ENCODE measurements at places on chromosomes 1 and 21.

DNA sequence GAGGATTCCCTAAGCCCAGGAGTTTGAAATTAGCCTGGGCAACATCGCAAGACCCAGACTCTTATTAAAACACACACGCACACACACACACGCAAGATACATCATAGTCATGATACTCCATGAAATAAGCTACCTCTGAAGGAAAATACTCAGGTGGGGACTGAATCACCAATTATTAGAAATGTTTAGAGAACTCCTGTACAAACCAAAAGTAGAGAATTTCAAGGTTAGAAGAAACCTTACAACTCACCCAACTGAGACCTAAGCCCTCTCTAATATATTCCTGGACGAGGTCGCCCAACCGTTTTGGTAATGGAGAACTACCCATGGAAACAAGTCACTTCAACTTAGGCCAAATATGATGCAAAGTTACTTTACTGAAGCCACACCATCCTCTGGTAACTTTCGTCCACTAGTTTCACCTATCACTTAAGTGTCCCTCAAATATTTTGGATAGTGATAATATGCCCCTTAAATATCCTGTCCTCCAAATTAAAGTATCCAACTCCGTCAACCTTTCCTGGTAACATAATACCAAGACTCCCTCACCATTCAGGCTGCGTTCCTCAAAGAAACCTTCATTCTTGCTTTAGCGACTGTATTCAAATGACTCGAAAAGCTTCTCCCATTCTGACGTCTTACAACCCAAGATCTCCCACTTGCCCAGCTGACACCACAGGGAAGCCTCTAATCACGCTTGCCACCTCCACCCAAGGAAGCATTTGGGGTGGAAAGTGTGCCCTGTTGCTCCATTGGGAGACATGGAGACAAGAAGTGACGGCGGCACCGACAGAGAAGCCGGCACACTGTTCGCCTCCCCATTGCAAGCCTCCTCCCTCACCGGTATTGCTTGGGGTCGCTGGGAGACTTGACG lies 856 bp downstream of the NRDC start:
- no peak for DNase-seq

- DNase-seq: no peak
Measured at GRCh38 chr1:240772131-240772530, 160.2 kb upstream of the GREM2 start.

GRCh38 chr1:152224093-152224492 lies at the start of gene HRNR:
Gene HRNR (minus strand): TSS chr1:152224193. CDS start chr1:152223253, 940 bp downstream.
- no peak for DNase-seq

- no peak for DNase-seq
Measured at GRCh38 chr1:32421775-32422174, 27.5 kb upstream of the BSDC1 start.

DNA sequence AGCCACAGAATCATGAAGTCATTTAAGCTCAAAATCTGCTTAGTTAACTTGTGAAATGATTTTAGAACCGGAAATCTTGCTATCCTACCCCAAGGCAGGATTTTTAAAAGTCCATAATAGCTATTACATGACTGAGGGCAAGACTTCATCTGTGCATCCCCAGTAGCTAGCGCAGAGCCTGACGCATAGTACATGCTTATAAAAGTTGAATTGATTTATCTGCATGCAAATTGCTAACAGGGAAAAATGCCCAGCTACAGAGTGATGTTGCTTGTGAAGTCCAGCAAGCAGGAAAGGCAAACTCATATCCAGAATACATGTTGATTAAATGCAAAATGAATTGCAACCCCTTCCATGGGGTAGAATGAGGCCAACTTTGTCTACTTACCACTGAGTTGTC lies 8.1 kb upstream of the MAP1LC3C start:
- no peak for DNase-seq

- DNase-seq: no peak
Measured at GRCh38 chr1:61284248-61284854, 202.0 kb downstream of the NFIA start.

- DNase-seq: peak; percentile 65
Measured at GRCh38 chr1:40185951-40186864, 25.0 kb downstream of the RLF start.

- DNase-seq: peak; percentile 72
Measured at GRCh38 chr1:28926629-28927265, 12.4 kb downstream of the EPB41 start.

DNA sequence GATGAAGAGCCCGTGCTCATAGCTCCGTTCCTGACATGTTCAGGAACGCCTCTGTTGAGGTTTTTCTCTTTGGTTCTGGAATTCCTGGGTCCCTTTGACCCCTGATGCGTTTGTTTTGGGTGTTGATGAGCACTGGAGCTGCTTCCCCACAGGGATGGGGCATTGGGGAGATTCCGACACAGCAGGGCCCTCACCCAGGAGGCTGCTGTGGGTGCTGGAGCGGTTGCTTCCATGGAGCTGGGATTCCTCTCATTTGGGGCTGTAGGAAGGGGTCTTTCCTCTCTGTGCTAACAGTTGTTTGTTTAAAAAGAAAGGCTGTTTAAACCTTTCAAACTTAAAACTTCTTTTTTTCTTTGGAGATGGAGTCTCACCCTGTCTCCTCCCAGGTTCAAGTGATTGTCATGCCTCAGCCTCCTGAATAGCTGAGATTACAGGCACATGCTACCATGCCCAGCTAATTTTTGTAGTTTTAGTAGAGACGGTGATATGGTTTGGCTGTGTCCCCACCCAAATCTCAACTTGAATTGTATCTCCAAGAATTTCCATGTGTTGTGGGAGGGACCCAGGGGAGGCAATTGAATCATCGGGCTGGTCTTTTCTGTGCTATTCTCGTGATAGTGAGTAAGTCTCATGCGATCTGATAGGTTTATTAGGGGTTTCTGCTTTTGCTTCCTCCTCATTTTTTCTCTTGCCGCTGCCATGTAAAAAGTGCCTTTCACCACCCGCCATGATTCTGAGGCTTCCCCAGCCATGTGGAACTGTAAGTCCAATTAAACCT lies 48.9 kb downstream of the SKI start:
- DNase-seq: no peak

- DNase-seq: no peak
Measured at GRCh38 chr1:184822267-184822666, 67.6 kb upstream of the EDEM3 start.

GRCh38 chr21:26499495-26499894 lies 73.6 kb downstream of the CYYR1 start:
- DNase-seq: no peak

DNA sequence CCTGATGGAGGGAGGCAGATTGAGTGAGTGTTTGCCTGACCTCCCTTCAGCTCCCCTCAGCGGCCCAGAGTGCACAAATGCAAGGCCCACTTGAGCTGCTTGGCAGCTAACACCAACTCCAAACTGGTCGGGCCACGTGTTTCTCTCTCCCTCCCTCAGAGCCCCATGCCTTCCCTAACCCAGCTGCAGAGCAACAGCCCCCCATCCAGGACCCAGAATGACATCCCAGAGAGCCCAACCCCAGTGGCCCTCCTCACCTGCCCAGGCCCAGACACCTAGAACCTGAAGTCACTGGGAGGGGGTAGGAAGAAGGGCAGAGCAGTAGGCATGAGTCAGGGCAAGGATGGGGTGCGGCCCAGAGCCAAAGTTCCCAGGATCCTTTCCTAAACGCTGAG lies 789 bp upstream of the S100A14 start:
- DNase-seq: no peak

- peak; percentile 61 for DNase-seq
Measured at GRCh38 chr1:26538480-26539412, 9.2 kb downstream of the RPS6KA1 start.

DNA sequence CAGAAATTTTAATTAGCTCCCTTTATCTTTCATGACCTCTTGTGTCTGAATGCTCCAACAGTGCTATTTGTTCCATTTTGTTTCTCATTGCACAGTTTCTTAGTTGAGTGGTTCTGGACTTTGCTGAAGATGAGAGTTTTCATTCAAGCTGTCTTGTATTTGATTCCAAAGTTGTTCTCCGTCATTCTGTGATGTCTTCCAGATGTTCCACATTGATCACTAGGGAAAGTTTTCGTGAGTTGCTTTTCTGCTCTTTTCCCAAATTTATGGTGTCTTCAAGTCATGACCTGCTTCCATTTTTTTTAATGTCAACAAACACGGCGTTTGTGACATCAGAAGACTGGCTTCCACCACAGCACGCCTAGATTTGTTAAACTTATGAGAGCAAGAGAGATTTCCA lies 575.5 kb downstream of the MRPL39 start:
- no peak for DNase-seq

- no peak for DNase-seq
Measured at GRCh38 chr1:243667591-243667990, 182.5 kb downstream of the AKT3 start.

DNA sequence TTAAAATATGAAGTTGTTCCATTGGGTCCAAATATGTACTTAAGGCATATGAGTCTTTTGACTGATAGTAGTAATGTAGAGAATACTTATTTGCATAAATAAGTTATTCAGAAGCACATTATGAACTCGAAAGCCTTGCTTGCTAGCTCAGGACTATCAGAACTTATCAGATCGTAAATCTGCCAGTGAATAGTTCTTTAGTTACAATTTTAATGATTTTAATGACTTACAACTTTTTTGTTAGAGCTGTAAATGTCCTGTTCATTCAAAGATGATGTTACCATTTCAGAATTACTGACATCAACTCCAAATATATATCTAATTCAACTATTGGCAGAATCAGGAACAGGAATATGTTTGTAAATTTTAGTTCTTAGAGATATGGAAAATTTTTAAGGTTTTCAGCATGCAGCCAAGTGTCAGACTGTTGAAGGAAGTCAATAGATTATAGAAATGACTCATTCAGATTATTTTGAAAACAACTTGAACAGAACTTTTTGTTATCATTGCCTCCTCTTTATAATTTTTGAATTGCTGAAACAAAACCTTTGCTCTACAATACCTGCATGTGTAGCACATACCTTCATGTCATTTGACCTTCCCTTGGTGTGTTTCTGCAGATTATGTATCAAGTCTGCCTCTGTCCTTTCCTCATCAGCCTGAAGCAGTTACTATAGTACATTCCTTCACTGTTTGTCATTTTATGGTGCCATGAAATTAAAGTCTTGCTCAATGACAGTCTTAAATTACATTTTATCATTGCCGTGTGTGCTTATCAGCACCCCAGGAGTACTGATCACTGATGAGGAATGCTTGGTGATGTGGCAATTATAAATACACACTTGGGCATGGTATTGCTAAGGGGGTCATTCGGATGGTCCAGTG lies 44.9 kb downstream of the LRRC8D start:
- no peak for DNase-seq

GRCh38 chr1:1437904-1438376 lies 2.5 kb downstream of the VWA1 start:
- DNase-seq: peak; percentile 71

DNA sequence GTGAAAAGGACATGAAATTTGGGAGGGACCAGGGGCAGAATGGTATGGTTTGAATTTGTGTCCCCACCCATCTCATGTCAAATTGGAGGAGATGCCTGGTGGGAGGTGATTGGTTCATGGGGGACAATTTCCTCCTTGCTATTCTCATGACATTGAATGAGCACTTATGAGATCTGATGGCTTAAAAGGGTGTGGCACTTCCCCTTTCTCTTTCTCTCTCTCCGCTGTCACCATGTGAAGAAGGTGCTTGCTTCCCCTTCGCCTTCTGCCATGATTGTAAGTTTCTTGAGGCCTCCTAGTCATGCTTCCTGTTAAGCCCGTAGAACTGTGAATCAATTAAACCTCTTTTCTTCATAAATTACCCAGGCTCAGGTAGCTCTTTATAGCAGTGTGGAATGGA lies 7.6 kb upstream of the GBP4 start:
- DNase-seq: no peak

DNA sequence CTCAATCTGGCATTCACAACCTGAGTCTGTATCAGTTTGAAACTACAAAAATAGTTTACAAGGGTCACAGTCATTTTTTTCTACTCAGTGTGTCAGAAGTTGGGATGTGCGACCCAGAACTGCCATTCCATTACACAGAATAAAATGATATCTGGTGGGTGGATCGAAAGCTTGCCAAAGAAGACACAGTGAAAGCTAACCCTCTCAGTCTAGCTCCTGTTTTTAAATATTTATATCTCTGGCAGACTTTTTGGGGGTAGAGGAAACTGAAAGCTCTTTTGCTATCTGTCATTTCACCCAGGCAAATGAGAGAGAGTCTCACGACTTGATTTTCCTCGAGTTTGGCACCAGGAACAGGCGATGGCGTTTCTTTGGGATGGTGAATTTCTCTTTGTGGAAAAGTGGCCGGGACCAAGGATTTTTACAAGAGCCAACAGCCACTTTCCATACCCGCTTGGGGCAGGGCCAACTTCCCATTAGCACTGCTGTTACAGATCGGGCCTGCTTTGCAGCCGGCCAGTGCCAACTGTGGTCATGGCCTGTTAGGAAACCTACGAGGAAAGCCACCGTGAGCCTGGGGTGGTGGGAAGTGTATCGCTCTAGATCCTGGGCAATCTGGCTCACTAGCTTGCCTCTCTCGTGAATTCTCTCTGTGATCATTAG lies 185.5 kb upstream of the NFIA start:
- no peak for DNase-seq

DNA sequence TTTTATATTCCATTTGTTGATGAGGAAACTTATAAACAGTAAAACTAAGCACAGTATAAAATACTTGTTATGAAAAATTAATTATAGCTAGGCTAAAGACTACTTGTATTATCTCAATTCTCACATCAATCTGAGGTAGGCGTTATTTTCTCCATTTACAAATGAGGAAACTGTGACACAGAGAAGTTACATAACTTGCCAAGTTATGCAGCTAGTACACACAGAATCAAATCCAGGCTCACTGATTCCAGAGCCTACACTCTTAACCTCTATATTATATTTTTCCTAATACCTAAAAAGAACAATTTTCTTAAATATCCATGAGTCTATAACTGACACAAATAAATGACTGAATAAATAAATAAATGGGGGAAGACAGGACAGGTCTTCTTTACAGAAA lies 11.2 kb upstream of the VPS45 start:
- DNase-seq: no peak

DNA sequence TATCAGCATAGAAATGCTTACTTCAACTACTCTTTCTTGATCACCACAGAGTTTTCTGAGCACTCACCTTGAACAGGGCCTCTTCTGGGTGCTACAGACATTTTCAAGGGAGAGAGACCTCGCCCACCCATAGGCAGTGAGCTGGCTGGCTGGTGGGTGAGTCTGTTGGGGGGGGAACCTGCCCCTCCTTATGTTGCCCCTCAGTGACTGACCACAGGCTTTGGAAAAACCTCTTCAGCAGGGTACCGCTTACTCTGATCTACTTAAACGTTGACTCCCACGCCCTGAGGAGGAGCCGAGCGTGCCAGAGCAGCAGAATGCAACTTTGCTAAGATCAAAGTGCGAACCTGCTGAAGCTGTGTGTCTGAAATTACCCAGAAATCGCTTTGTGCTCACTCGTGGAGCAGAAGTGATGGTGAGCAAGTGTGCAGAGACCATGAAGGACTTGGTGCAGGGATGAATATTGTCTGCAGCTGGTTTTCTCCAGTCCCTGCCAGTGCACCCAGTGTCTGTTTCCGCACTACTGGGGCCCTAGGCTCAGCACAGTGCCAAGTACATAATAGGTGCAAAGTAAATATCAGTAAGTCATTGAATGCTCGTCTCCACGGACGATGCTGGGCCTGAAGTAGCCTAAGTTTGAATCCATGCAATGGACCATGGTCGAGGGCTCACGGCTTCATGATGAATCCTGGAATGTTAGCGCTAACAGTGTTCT lies 158.7 kb upstream of the IRF2BP2 start:
- no peak for DNase-seq

GRCh38 chr1:174995916-174996315 lies 3.8 kb upstream of the CACYBP start:
- DNase-seq: no peak

GRCh38 chr21:32392299-32392879 lies 423 bp downstream of the URB1 start:
- DNase-seq: no peak

- DNase-seq: no peak
Measured at GRCh38 chr1:40712405-40712944, 21.0 kb downstream of the NFYC start.

All from GM13977 (cell line).